ENCODE measurements at places on chromosomes 2 and 18. TPM values are rescaled to one million over a fixed set of nuclear protein-coding genes. Genes with fewer than 3 reads are reported as not detected.
A peak's percentile ranks its signal among the peaks of the same experiment; 100 is the strongest.

GRCh38 chr2:36662638-36663037 lies 33.9 kb upstream of the VIT start:
- no peak overlapping the region for H3K4me3 ChIP-seq
- H3K36me3 ChIP-seq, result no peaks in the 10 kb centered on the region
- H3K27ac ChIP-seq, result no peak overlapping the region
- peaks cover 8% of the 10 kb centered on the region for H3K27me3 ChIP-seq
- DNase-seq, result no peak

GRCh38 chr2:151119374-151119773 lies 142.3 kb downstream of the RBM43 start:
- H3K27ac ChIP-seq, result no peak overlapping the region
- H3K4me3 ChIP-seq, result no peak overlapping the region
- no peaks in the 10 kb centered on the region for H3K4me1 ChIP-seq
- no peaks in the 10 kb centered on the region for H3K27me3 ChIP-seq
- DNase-seq, result no peak
- H3K36me3 ChIP-seq, result no peaks in the 10 kb centered on the region

ASNSD1 gene
- 29.8 TPM for total RNA-seq

LOXHD1 gene
- total RNA-seq, result not detected

DNA sequence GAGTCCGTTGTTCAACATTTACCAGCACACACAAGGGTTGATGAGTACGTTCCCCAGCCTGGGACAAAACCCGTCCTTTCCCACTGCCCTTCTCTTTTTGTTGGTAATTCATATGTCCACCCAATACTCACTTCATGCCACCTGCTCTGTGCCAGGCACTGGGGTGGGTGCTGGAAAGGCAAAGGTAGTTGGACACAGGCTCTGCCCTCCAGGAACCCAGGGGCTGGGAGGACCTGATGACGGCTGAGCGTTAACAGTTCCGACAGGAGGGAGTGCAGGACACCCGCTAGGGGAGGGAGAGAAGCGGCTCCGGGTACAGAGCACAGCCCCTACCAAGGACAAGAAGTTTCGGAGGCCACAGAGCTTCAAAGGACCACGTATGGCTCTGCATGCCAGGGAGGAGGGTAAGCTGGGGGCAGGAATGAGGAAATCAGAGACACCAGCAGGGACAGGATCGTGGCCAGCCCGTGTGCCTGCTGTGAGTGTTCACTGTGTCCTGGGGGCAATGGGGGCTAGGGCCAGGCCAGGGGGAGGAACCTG lies 134.1 kb upstream of the GPC1 start:
- no peak for DNase-seq
- H3K4me1 ChIP-seq, result no peaks in the 10 kb centered on the region
- no peaks in the 10 kb centered on the region for H3K27me3 ChIP-seq
- H3K36me3 ChIP-seq, result no peaks in the 10 kb centered on the region
- no peak overlapping the region for H3K27ac ChIP-seq
- no peak overlapping the region for H3K4me3 ChIP-seq

GRCh38 chr18:34083910-34084535 lies 140.7 kb downstream of the NOL4 start:
- no peaks in the 10 kb centered on the region for H3K36me3 ChIP-seq
- H3K4me3 ChIP-seq, result no peak overlapping the region
- H3K27ac ChIP-seq, result no peak overlapping the region
- no peaks in the 10 kb centered on the region for H3K27me3 ChIP-seq
- no peak for DNase-seq

DNA sequence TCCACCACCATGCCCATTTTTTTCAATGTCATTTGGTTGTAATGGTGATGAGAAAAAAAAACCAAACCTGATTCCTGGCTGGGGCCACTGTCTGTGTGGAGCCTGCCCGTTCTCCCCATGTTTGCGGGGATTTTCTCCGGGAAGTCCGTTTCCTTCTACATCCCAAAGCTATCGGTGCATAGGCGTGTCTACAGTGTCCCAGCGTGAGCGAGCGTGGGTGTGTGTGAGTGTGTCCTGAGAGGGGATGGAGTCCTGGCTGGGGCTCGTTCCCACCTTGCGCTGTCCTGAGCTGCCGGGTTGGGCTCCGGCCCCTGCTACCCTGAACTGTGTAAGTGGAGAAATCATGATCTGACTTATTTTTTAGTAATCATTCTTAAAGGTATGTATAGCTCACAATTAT lies 7.3 kb upstream of the ZAP70 start:
- no peak overlapping the region for H3K27ac ChIP-seq
- no peak overlapping the region for H3K4me3 ChIP-seq
- no peaks in the 10 kb centered on the region for H3K36me3 ChIP-seq
- no peaks in the 10 kb centered on the region for H3K27me3 ChIP-seq
- no peak for DNase-seq
- peaks cover 5% of the 10 kb centered on the region for H3K4me1 ChIP-seq

CHST9 gene
- not detected for total RNA-seq

DNA sequence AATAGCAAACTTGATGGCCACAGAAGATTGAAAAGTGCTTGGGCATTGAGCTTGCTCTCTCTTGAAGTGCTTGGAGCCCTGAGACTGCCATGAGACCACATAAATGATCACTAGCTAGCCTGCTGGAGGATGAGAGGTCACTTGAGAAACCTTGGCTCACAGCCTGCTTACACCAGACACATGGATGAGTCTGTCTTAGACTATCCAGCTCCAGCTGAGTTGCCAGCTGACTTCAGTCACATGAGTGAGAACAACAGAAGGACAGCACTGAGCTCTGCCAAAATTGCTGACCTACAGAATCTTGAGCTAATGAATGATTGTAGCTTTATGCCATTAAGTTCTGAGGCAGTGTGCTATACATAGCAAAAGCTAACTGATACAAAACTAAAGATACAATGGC lies 18.1 kb downstream of the NABP1 start:
- no peaks in the 10 kb centered on the region for H3K27me3 ChIP-seq
- no peak for DNase-seq
- no peak overlapping the region for H3K4me3 ChIP-seq
- peaks cover under 1% of the 10 kb centered on the region for H3K4me1 ChIP-seq
- no peak overlapping the region for H3K27ac ChIP-seq

PTPRN gene
- not detected for total RNA-seq

RUFY4 gene
- not detected for total RNA-seq

DNA sequence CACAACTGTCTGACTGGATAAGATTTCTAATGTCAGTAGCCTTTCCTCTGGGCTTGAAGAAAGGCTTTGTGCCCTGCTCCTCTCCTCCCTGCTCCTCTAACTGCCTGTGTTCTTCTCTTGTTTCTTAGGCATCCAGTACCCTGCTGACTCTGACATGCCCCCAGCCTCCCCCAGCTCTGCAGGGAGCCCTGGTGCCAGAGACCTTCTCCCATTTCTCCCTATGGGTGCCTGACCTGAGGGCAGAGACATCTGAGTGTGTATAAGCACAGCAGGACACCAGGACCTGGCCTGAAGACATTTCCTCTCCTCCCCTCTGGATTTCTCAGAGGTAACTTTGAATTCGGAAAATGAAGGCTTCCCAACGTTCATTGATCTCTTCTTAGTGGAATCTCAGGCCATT lies 23.6 kb downstream of the RNF144A start:
- H3K27me3 ChIP-seq, result no peaks in the 10 kb centered on the region
- no peak for DNase-seq
- H3K36me3 ChIP-seq, result no peaks in the 10 kb centered on the region
- no peak overlapping the region for H3K27ac ChIP-seq

POTEJ gene
- not detected for total RNA-seq

DNA sequence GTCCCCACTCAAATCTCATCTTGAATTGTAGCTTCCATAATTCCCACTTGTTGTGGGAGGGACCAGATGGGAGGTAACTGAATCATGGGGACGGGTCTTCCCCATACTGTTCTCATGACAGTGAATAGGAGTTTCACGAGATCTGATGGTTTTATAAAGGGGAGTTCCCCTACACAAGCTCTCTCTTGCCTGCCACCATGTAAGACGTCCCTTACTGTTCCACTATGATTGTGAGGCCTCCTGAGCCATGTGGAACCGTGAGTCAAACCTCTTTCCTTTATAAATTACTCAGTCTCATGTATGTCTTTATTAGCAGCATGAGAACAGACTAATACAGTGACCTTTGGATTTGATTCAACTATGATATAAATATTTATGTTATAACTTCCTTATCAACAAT lies 78.0 kb downstream of the CYRIA start:
- H3K27me3 ChIP-seq, result no peaks in the 10 kb centered on the region
- no peak overlapping the region for H3K4me3 ChIP-seq
- peaks cover 12% of the 10 kb centered on the region for H3K4me1 ChIP-seq
- DNase-seq, result no peak

DNA sequence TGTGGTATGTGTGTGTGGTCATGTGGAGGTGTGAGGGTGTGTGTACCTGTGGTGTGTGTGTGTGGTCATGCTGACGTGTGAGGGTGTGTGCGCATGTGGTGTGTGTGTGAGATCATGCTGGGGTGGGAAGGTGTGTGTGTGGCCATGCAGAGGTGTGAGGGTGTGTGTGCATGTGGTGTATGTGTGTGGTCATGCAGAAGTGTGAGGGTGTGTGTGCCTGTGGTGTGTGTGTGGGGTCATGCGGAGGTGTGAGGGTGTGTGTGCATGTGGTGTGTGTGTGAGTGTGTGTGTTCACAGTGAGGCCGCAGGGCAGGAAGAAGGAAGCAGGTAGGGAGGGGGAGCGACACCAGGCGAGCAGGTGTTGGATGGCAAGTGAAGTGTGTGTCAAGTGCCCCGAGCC lies 259.0 kb downstream of the LOXHD1 start:
- H3K4me1 ChIP-seq, result no peaks in the 10 kb centered on the region
- no peak for DNase-seq
- no peak overlapping the region for H3K27ac ChIP-seq
- H3K36me3 ChIP-seq, result no peaks in the 10 kb centered on the region

- no peaks in the 10 kb centered on the region for H3K27me3 ChIP-seq
- H3K4me3 ChIP-seq, result no peak overlapping the region
- no peak for DNase-seq
- H3K36me3 ChIP-seq, result no peaks in the 10 kb centered on the region
- H3K27ac ChIP-seq, result no peak overlapping the region
Measured at GRCh38 chr2:148603562-148603920, 41.0 kb upstream of the EPC2 start.

NEUROD1 gene
- total RNA-seq, result not detected

- H3K36me3 ChIP-seq, result no peaks in the 10 kb centered on the region
- no peak overlapping the region for H3K4me3 ChIP-seq
- no peak overlapping the region for H3K27ac ChIP-seq
- DNase-seq, result no peak
- peaks cover 85% of the 10 kb centered on the region for H3K27me3 ChIP-seq
Measured at GRCh38 chr2:176174382-176174823, 14.1 kb upstream of the HOXD1 start.

DNA sequence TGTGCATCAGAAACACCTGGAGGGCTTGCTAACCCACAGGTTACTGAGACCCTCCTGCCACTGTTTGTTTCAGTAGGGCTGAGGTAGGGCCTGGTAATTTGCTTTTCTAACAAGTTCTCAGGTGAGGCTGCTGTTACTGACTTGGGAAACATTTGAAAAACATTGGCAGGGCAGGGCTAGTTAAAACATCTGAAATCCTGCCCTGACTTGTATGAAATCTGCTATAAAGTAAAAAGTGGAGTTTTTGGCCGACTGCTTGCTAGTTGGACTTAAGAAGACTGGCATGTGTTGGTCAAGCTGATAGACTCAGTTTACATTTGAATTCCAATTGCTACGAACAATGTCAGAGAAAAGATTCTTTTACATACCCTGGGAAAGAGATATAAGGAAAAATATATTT lies 111.6 kb upstream of the DLX2 start:
- H3K27ac ChIP-seq, result no peak overlapping the region
- no peaks in the 10 kb centered on the region for H3K4me1 ChIP-seq
- no peak overlapping the region for H3K4me3 ChIP-seq
- DNase-seq, result no peak
- H3K36me3 ChIP-seq, result no peaks in the 10 kb centered on the region
- H3K27me3 ChIP-seq, result no peaks in the 10 kb centered on the region

FNDC4 gene
- total RNA-seq, result not detected

EMILIN1 gene
- 0.52 TPM for total RNA-seq

GRCh38 chr18:76821356-76821874 lies 942 bp upstream of the ZNF236 start:
- no peaks in the 10 kb centered on the region for H3K36me3 ChIP-seq
- H3K27ac ChIP-seq, result peak overlapping the region; percentile 90
- no peak for DNase-seq
- no peaks in the 10 kb centered on the region for H3K27me3 ChIP-seq
- H3K4me1 ChIP-seq, result peaks cover 14% of the 10 kb centered on the region
- H3K4me3 ChIP-seq, result peak overlapping the region; percentile 75

DNA sequence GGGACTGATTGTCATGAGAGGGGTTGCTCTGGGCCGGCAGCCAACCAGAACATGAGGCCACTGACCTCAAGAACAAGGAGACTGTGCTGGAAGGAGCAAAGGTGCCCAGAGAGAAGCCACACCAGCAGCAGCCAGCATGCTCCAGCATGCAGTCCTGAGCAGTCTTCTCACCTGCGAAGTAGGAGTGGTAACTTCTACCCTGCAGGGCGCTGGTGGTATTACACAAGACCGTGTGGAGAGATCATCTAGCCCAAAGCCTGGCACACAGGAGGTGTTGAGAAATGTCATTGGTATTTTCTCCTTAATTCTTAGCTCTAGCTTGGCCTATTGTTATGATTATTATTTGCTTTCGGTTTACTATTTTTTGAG lies 132.7 kb downstream of the TSN start:
- H3K36me3 ChIP-seq, result no peaks in the 10 kb centered on the region
- H3K27me3 ChIP-seq, result no peaks in the 10 kb centered on the region
- H3K4me3 ChIP-seq, result no peak overlapping the region
- DNase-seq, result no peak

CTLA4 gene
- 1.1 TPM for total RNA-seq

DNA sequence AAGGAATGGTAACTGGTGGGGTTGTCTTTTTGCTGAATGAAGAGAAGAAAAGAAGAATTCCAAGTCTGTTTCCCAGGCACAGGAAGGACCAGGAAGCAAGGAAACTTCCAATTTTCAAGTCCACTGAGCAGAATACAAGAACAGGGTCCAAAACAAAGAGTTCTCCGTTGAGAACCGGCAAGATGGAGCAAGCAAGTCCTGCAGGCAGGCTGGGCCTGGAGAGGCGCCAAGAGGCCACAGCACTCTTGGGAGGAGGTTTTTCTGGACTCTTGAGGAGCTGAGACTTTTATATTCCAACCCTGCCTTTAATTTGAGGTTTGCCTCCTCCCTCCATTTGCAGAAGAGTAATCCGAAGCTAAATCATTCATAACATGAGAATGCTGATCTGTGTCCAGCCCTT lies 224.5 kb downstream of the IKZF2 start:
- H3K4me1 ChIP-seq, result no peaks in the 10 kb centered on the region
- no peak for DNase-seq
- no peak overlapping the region for H3K27ac ChIP-seq
- H3K27me3 ChIP-seq, result no peaks in the 10 kb centered on the region

GRCh38 chr2:120204022-120204405 lies 19.2 kb downstream of the TMEM185B start:
- no peaks in the 10 kb centered on the region for H3K27me3 ChIP-seq
- no peak overlapping the region for H3K4me3 ChIP-seq
- H3K4me1 ChIP-seq, result no peaks in the 10 kb centered on the region
- no peak overlapping the region for H3K27ac ChIP-seq

GRCh38 chr2:39525636-39526412 lies 88.7 kb upstream of the MAP4K3 start:
- H3K4me3 ChIP-seq, result no peak overlapping the region
- no peak overlapping the region for H3K27ac ChIP-seq
- H3K27me3 ChIP-seq, result peaks cover 2% of the 10 kb centered on the region

All from B cell (primary cell).